Urinary bladder (tissue), 4 donors: ENCODE measurements at places on chromosomes 2 and 18. TPM values are rescaled to one million over a fixed set of nuclear protein-coding genes. Genes with fewer than 3 reads are reported as not detected.

LCT gene
- polyA plus RNA-seq, result not detected

MAPK4 gene
- polyA plus RNA-seq, result 13.8 TPM

M1AP gene
- polyA plus RNA-seq, result 0.15 TPM

STARD6 gene
- not detected for polyA plus RNA-seq

- DNase-seq, result no peak
These were observed 225.3 kb downstream of the MC4R start for GRCh38 chr18:60147323-60147722.

DNA sequence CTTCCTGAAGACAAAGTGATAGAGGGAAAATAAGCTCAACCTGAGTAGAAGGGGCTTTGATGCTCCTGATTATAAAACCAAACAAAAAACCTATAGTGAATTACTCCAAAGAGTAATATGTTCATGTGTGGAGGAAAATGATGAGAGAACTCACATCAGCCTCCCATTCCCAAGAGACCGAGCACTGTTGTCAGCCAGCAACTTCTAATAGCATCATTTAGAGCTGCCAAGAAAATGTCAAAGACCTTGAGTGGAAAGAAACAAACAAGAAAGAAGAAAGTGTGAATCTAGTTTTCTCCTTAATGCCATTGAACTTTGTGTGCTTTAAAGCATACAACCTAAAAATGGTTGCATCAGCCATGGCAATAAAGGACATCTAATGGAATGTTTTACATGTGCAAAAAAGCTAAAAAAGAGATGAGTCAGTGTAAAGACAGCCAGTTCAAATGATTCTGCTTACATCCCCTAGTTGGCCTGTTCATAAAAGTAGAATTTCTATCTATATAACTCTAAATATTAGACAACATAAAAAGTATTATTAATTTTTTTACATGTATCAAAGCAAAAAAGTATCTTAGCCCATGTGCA lies 1066.2 kb downstream of the TDRD15 start:
- DNase-seq, result no peak

- DNase-seq, result peak; percentile 40
These were observed 211.8 kb downstream of the SLC8A1 start for GRCh38 chr2:40240070-40240469.
